ENCODE measurements at places on chromosomes 2 and 18. TPM values are rescaled to one million over a fixed set of nuclear protein-coding genes. Genes with fewer than 3 reads are reported as not detected.
A peak's percentile ranks its signal among the peaks of the same experiment; 100 is the strongest.

- DNase-seq: no peak
These were observed 72.6 kb downstream of the LRRC30 start for GRCh38 chr18:7303316-7304060.

DNA sequence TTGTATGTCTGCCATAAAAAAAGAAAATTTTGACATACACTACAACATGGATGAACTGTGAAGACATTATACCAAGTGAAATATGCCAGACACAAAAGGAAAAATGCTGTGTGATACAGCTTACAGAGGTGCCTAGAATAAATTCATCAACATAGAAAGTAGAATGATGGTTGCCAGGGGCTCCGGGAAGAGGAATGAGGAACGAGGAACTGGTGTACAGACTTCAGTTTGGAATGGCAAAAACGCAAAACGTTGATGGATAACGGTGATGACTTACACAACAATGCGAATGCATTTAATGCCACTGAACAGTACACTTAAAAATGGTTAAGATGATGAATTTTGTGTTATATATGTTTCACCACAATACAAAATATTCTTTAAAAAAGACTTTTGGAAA lies 61.0 kb downstream of the TTC21B start:
- DNase-seq: no peak

Gene CRYGC
- not detected for total RNA-seq

DNA sequence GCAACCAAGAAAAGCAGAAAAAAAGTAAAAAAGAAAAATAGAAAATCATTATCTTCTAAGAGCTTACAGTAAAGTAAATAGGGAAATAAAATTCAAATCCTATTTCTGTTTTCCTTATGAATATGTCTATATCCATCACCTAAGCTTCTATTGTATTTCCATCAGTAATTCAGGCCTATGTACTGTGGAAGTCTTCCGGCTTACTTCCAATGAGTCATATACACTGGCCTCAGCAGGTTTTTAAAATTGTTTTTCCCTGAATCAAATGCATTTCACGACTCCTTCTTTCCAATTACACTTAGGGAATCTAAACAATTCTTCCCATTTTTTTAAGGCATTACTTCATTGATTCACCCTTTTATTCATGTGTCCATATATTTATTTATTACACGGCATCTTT lies 164.7 kb downstream of the CCDC102B start:
- no peak for DNase-seq

Gene PEX13
- 30.7 TPM for total RNA-seq

GRCh38 chr18:45024357-45025088 lies 343.8 kb downstream of the SETBP1 start:
- DNase-seq: no peak

DNA sequence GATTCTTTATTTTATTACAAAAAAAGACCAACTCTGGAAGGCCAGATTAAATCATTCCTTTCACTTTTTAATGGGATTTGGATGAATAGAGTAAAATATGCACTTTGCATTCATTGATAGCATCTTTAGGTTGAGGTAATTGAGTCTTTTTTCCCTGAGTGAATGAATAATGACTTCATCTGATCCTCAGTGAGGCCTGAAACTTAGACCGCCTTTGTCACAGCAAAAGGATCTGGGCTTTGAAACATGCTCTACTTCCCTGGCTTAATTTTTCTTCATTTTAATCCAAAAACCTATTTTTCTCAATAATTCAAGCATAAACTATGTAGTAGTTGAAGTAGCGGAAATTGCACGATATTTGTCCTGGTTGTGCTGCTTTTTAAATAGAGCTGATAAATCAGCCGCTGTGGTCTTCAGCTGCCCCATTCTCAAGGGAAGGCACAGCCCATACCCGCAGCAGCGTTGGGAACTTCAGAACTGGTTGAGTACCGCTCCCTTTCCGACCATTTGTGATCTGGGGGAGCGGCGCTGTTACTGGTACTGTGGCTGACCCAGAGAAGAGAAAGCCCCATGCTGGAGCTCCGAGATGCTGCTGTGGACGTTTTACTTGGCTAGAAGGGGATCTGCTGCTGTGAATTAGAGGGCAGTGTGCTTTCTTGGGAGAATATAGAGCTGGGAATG lies 145.3 kb upstream of the NFATC1 start:
- no peak for DNase-seq

GRCh38 chr2:186130748-186131641 lies 355.1 kb upstream of the ZC3H15 start:
- peak; percentile 8 for DNase-seq

GRCh38 chr2:68766376-68766845 lies 31.8 kb downstream of the ARHGAP25 start:
- no peak for DNase-seq

DNA sequence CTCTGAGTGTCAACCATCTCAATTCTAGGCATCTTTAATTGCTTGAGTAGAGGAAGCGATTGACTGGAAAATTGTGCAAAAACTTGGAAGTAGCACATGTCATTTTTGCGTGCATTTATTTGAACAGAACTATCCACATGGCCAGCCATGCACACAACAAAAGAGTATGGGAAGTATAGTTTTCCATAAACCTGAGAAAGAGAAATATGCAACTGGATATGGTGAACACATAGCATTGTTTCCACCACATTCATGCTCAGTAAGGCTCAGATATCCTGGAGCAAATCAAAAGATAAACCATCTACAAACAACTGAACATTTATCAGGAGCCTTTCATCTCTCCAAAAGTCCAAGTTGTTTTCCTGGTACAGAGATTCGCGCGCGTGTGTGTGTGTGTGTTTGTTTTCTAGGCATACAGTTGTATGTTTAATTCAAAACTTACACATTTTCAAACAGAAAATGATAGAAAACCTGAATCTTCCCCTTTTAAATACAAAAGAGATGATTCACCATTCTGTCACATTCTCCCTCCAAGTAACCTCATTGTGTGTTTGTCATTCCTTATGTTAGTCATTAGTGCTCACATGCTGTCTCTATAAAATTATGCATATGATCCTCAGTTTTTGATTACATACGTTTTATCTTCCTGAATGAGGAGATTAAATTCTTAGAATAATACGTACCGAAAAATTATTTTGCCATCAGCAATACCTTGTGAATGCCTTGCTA lies 780.4 kb upstream of the NRXN1 start:
- DNase-seq: no peak
